ENCODE measurements at places on chromosomes 3 and 15. TPM values are rescaled to one million over a fixed set of nuclear protein-coding genes. Genes with fewer than 3 reads are reported as not detected.
A peak's percentile ranks its signal among the peaks of the same experiment; 100 is the strongest.

- no peak overlapping the region for H3K4me3 ChIP-seq
- H3K4me1 ChIP-seq: no peaks in the 10 kb centered on the region
- DNase-seq: no peak
- no peaks in the 10 kb centered on the region for H3K27me3 ChIP-seq
- H3K27ac ChIP-seq: no peak overlapping the region
Measured at GRCh38 chr3:4656059-4656458, 162.9 kb downstream of the ITPR1 start.

- peaks cover 15% of the 10 kb centered on the region for H3K4me1 ChIP-seq
- no peak overlapping the region for H3K27ac ChIP-seq
- no peak for DNase-seq
- no peaks in the 10 kb centered on the region for H3K36me3 ChIP-seq
- H3K4me3 ChIP-seq: no peak overlapping the region
Measured at GRCh38 chr3:188721990-188722389, 449.8 kb upstream of the TPRG1 start.

DNA sequence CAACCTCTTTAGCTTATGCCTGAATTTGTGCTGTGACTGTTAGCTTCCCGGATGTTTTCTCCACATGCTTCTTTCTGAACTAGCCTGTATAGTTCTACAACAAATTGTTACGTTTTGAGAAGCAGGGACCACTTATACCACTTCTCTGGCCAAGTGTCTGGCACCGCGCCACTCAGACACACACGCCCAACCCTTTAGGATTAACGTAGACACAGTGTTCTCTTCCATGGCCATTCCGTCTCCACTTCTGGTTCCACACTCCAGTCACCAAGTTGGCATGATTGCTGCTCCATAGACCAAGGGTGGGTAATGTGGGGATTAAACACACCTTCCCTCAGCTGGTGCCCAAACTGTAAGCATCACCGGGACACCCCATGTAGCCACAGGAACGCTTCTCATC lies 755 bp upstream of the TMEM108 start:
- H3K4me1 ChIP-seq: peaks cover 5% of the 10 kb centered on the region
- H3K27me3 ChIP-seq: peaks cover 52% of the 10 kb centered on the region
- peak overlapping the region; percentile 4 for H3K4me3 ChIP-seq
- no peaks in the 10 kb centered on the region for H3K36me3 ChIP-seq
- H3K27ac ChIP-seq: no peak overlapping the region
- DNase-seq: no peak

GRCh38 chr3:31561891-31562290 lies 29.2 kb downstream of the STT3B start:
- H3K27me3 ChIP-seq: no peaks in the 10 kb centered on the region
- H3K36me3 ChIP-seq: peaks cover 44% of the 10 kb centered on the region
- no peak overlapping the region for H3K4me3 ChIP-seq
- peak overlapping the region; percentile 37 for H3K27ac ChIP-seq
- no peak for DNase-seq

- no peak overlapping the region for H3K4me3 ChIP-seq
- DNase-seq: no peak
- H3K27me3 ChIP-seq: peaks cover 3% of the 10 kb centered on the region
- no peaks in the 10 kb centered on the region for H3K36me3 ChIP-seq
- no peaks in the 10 kb centered on the region for H3K4me1 ChIP-seq
- no peak overlapping the region for H3K27ac ChIP-seq
Measured at GRCh38 chr3:64188810-64189560, 36.3 kb downstream of the PRICKLE2 start.

The LEKR1 gene
- 0.47 TPM for total RNA-seq

DNA sequence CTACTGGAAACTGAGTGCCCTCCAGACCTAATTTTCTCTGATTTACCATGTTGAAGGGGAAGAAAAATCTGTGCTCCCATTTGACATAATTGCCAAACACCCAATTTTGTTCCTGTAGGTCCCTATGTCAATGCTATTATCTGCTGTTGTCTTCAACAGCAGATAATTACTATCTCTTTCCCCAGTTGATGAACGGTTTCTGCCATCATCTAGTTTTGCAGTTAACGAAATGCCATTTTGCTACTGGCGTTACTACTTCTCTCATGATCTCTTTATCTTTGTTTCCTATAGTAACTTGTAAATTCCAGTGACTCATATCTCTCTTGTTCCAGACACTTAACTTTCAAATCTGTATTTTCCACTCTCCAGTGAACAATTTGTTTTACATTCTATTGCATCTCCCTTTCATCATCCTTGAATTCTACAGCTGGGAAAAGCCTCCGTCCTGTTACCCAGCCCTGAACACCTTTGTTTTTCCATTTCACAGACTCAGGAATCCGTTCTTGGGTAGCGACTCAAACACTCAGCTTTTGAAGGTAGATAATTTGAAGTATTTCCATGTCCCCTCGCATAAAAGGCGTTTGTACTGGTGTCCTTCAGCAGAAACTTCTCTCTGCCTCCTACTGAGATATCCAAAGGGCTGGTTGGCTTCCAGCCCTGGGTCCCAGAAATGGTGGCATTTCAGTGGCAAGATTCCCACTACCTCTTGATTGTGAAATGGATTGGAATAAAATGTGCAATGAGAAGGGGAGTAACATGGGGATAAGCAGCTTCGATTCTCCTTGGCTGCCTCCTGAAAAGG lies 111.7 kb downstream of the FOXB1 start:
- no peaks in the 10 kb centered on the region for H3K36me3 ChIP-seq
- H3K4me1 ChIP-seq: peaks cover 14% of the 10 kb centered on the region
- no peak overlapping the region for H3K27ac ChIP-seq
- H3K27me3 ChIP-seq: peaks cover 2% of the 10 kb centered on the region
- H3K4me3 ChIP-seq: no peak overlapping the region

DNA sequence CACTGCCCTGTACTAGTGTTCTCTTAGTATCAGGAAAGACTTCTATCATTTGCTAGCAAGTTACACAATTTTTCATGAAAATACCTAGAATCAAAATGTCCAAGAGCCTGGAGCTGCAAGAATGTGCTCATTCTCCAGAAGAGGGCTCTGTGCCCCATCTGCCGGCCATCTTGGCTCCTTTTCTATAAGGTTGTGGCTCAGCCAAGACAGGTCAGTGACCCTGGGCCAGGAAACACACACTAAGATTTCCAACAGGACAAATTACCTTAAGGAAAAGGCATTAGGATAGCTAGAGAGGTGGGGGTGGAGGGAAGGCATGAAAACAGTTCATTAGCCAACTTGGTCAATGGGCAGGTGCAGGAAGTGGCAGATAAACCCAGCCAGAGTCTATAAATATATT lies 20.7 kb downstream of the TIMP4 start:
- H3K27me3 ChIP-seq: peaks cover 8% of the 10 kb centered on the region
- H3K4me3 ChIP-seq: no peak overlapping the region
- H3K4me1 ChIP-seq: peaks cover 1% of the 10 kb centered on the region
- peak; percentile 20 for DNase-seq
- H3K36me3 ChIP-seq: no peaks in the 10 kb centered on the region
- no peak overlapping the region for H3K27ac ChIP-seq

DNA sequence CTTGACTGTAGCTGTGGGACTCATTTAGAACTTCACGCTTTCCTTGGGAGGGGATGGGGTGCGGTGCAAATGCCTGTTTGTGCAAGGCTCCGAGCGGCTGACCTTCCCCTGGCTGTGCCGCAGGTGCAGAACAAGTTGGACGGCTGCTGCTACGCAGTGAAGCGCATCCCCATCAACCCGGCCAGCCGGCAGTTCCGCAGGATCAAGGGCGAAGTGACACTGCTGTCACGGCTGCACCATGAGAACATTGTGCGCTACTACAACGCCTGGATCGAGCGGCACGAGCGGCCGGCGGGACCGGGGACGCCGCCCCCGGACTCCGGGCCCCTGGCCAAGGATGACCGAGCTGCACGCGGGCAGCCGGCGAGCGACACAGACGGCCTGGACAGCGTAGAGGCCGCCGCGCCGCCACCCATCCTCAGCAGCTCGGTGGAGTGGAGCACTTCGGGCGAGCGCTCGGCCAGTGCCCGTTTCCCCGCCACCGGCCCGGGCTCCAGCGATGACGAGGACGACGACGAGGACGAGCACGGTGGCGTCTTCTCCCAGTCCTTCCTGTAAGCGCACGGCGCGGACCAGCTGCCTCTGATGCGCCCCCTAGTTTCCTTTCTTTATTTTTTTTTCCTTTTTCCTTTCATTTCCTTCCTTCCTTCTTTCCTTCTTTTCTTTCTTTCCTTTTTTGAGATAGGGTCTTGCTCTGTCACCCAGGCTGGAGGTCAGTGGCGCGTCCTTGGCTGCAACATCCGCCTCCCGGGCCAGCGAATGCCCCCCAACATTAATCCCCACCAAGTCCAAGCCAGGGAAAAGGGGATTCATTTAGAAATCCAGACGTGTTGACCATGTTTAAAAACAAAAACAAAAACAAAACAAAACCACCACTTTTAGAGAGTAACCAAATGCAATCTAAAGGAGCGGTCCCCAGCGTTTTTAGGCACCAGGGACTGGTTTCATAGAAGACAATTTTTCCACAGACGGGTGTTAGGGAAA lies 42.7 kb downstream of the EIF2AK4 start:
- H3K4me3 ChIP-seq: peak overlapping the region; percentile 63
- peaks cover 23% of the 10 kb centered on the region for H3K36me3 ChIP-seq
- peaks cover 3% of the 10 kb centered on the region for H3K4me1 ChIP-seq
- no peaks in the 10 kb centered on the region for H3K27me3 ChIP-seq

- H3K36me3 ChIP-seq: no peaks in the 10 kb centered on the region
- no peak overlapping the region for H3K27ac ChIP-seq
- H3K27me3 ChIP-seq: no peaks in the 10 kb centered on the region
- no peak overlapping the region for H3K4me3 ChIP-seq
- DNase-seq: no peak
Measured at GRCh38 chr3:136992115-136992514, 34.3 kb downstream of the IL20RB start.

GRCh38 chr3:45109771-45110508 lies 36.2 kb downstream of the CDCP1 start:
- DNase-seq: peak; percentile 73
- peak overlapping the region; percentile 87 for H3K27ac ChIP-seq
- H3K36me3 ChIP-seq: peaks cover 71% of the 10 kb centered on the region
- H3K4me1 ChIP-seq: peaks cover 94% of the 10 kb centered on the region

The CLDN16 gene
- total RNA-seq: not detected

The KLF13 gene
- total RNA-seq: 235 TPM

The STAG1 gene
- total RNA-seq: 45.7 TPM

The C3orf52 gene
- 9.5 TPM for total RNA-seq

The PSTPIP1 gene
- 135 TPM for total RNA-seq

DNA sequence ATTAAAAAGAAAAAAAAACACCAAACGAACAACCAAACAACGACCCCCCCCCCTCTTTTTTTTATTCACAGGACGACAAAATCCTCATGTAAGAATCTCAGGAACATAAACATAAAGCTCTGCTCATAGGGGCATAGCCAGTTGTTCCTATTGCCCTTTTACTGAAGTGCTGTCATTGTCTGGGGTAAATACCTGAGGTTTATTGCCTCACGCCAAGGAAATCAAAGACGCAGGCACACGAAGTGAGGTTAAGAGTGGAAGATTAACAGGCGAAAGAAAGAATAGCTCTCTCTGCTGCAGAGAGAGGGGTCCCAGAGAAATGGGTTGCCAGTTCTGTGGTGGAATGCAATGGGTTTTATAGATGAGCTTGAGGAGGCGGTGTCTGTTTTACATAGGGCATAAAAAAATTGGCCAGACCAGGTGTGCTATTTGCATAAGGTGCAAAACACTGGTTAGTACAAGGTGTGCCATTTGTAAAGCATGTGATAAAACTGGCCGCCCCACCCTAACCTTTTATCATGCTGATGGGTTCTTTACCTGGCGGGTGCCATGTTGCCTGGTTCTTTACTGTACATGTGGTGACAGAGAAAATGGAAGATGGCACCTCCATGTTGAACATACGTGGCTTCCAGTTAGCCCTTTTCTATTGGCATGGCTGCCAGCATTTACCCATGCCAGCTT lies 257.6 kb upstream of the ZPLD1 start:
- H3K27ac ChIP-seq: no peak overlapping the region
- H3K36me3 ChIP-seq: no peaks in the 10 kb centered on the region
- DNase-seq: no peak
- no peak overlapping the region for H3K4me3 ChIP-seq
- H3K27me3 ChIP-seq: no peaks in the 10 kb centered on the region

- no peak for DNase-seq
- H3K4me3 ChIP-seq: no peak overlapping the region
- peaks cover 13% of the 10 kb centered on the region for H3K27me3 ChIP-seq
Measured at GRCh38 chr3:14832975-14833722, 14.4 kb downstream of the FGD5 start.

GRCh38 chr3:113516115-113516505 lies 1.2 kb upstream of the SPICE1 start:
- H3K4me1 ChIP-seq: peaks cover 18% of the 10 kb centered on the region
- H3K27me3 ChIP-seq: peaks cover 19% of the 10 kb centered on the region
- DNase-seq: no peak
- no peak overlapping the region for H3K27ac ChIP-seq
- H3K4me3 ChIP-seq: no peak overlapping the region

The PEX5L gene
- total RNA-seq: 0.04 TPM

The FOXB1 gene
- total RNA-seq: 0.54 TPM

GRCh38 chr15:92682741-92683510 lies 27.4 kb upstream of the FAM174B start:
- peaks cover 18% of the 10 kb centered on the region for H3K27me3 ChIP-seq
- DNase-seq: no peak
- H3K27ac ChIP-seq: no peak overlapping the region
- no peak overlapping the region for H3K4me3 ChIP-seq

DNA sequence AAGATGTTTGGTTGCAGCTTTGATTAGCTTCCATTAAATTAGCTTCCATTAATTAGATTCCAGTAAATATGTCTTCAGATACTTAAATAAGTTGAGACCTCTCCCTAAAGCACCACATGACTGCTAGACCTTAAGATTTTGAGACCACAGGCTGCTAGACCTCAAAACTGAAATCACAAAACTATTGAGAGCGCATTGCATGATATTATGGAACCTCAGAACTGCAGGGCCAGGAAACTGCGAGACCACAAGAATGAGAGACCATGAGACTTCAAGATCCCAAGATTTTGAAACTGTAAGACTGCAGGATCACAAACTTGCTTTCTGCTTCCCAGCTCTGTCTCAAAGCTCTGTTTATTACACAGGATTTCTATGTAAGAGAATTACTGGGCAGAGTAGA lies 87.4 kb downstream of the TRIM42 start:
- H3K4me1 ChIP-seq: peaks cover 15% of the 10 kb centered on the region
- no peak overlapping the region for H3K4me3 ChIP-seq
- H3K36me3 ChIP-seq: no peaks in the 10 kb centered on the region
- H3K27ac ChIP-seq: no peak overlapping the region
- H3K27me3 ChIP-seq: peaks cover 11% of the 10 kb centered on the region
- no peak for DNase-seq

DNA sequence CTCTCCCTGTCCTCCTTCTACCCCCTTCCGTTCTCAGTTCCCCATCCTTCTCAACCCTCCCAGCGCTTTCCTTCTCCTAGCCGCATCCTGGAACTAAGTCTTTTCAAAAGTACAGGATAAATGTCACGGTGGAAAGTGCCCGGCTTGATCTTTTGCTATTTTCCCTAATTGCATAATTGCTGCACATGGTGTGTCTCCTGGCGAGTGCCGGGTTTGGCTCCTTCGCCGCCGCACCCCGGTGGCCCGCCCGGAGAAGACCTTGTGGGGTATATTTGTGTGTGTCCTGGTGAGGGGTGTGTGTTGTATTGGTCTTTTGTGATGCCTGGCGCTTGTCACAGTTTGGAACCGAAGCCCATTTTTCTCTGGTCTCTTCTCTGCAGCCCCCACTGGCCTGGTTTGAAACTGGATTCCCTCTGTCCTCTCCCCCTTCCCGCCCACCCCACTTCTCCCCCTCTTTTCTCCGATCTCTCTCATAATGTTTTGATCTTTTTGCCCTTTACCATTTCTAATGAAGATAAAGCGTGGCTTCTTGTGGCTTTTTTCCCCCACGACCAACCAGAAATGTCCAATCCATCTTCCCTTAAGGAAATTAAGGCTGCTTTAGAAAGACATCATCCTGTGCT lies 692 bp downstream of the UBE2E2 start:
- H3K4me1 ChIP-seq: peaks cover 11% of the 10 kb centered on the region
- no peaks in the 10 kb centered on the region for H3K36me3 ChIP-seq
- peak overlapping the region; percentile 87 for H3K4me3 ChIP-seq
- peak; percentile 8 for DNase-seq
- H3K27me3 ChIP-seq: peaks cover 30% of the 10 kb centered on the region
